Activated gamma-delta T cell (primary cell): ENCODE measurements at places on chromosomes 4 and X.

- DNase-seq = no peak
Measured at GRCh38 chrX:120446498-120446897, 22.6 kb downstream of the LAMP2 start.

GRCh38 chr4:42732776-42733175 is 75.9 kb upstream of the ATP8A1 start:
- DNase-seq = no peak

DNA sequence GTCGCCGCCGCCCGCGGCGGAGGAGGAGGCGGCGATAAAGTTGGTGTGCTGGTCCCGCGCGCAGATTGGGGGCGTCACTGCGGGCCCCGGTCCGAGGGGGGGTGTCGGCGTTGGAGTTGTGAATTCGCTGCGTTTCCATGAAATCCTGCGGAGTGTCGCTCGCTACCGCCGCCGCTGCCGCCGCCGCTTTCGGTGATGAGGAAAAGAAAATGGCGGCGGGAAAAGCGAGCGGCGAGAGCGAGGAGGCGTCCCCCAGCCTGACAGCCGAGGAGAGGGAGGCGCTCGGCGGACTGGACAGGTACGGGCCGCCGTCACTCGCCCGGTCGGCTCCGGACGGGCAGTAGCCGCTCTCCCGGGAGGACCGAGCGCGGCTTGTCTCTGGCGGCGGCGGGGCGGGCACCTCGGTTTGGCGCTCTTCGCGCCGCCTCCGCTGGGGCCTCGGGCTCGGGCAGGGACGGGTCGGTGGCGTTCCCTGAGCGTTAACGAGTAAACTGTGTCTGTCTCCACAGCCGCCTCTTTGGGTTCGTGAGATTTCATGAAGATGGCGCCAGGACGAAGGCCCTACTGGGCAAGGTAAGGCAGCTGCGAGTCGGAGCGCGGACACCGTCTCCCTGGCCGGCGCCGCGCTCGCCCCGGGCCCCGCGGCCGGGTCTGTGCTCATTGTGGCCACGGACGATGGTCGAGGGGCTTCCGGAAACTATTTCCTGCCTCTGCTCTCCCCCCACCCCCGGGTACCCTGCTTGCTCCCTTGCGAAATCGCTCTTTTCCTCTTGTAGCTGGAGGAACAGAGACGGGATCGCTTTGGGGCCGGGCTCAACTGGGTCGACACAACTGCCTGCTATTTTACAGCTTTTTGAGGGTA is 658 bp downstream of the KDM6A start:
- peak; percentile 59 for DNase-seq

DNA sequence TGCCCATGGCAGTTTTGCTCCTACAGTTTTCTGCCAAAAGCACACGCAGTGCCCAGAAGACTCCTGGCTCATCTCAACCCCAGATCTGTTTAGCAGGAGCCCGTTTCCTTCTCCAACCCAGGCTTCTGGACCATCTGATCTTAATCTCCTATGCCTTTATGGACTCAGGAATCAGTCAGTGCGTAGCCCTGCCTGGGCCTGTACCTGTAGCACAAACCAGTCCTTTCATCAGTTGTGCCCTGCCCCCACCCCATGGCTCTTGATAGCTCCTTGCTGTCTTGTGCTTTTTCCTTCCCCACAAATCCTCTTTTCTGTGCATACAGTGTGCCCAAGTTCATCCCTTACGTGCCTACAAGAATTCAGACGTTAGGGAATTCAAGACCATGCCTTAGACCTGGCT is 1.5 kb downstream of the ZNF718 start:
- DNase-seq = no peak

GRCh38 chrX:154873329-154873728 is 12.8 kb upstream of the F8A1 start:
- DNase-seq = no peak

DNA sequence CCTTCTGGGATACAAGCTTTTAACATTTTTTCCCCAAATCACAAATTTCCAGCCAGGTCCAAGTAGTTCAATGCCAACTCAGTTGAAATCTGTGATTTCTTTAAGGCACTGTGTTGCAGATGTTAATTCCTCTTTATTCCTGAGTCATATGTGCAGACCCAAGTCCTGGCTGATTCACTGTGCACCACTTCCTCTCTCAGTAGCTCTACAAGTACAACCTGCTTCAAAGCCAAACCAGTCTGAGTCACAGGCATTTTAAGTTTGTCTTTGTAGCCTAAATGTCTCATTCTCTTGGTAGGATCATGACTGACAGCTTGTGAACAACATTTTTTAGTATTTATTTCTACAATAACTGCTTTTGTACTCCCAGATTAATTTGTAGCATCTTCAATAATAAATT is 165.6 kb upstream of the S100G start:
- DNase-seq = no peak

DNA sequence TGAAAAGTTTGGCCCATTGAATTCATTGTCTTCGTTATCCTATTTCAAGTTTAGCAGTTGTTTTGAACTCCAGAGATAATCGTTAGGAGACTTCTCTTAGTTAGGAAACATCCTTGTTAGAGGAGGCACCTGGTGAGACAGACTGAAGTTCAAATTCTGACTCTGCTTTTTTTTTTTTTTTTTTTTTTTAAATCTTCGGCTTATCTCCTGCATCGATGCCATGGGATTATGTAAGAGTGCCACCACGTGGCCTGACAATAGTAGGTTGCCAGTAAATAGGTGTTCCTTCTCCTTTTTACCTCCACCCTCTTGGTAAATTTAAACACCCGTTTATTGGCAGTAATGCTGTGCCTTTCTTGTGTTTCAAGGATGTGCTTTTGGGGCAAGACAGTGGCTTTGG is 149.3 kb downstream of the SOWAHB start:
- no peak for DNase-seq

DNA sequence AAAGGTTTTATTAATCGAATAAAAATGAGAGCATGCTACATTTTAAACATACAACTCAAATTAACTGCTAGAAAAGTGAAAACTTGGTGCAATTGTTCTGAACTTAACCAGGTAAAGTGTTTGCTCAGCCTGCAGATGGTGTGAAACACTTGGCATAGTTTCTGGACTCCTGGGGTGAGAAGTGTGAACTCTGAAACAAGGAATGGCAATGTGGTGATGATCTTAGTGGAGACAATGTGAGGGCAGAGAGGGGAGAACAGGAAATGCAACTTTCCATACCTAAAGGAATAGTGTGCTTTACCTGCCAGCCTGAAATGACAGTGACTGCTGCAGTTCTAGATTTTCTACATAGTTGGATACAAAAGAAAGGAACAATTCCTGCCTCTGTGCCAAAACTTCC is 57.4 kb downstream of the CCSER1 start:
- DNase-seq = no peak

GRCh38 chr4:8364141-8364540 is 76.4 kb downstream of the ACOX3 start:
- DNase-seq = no peak

DNA sequence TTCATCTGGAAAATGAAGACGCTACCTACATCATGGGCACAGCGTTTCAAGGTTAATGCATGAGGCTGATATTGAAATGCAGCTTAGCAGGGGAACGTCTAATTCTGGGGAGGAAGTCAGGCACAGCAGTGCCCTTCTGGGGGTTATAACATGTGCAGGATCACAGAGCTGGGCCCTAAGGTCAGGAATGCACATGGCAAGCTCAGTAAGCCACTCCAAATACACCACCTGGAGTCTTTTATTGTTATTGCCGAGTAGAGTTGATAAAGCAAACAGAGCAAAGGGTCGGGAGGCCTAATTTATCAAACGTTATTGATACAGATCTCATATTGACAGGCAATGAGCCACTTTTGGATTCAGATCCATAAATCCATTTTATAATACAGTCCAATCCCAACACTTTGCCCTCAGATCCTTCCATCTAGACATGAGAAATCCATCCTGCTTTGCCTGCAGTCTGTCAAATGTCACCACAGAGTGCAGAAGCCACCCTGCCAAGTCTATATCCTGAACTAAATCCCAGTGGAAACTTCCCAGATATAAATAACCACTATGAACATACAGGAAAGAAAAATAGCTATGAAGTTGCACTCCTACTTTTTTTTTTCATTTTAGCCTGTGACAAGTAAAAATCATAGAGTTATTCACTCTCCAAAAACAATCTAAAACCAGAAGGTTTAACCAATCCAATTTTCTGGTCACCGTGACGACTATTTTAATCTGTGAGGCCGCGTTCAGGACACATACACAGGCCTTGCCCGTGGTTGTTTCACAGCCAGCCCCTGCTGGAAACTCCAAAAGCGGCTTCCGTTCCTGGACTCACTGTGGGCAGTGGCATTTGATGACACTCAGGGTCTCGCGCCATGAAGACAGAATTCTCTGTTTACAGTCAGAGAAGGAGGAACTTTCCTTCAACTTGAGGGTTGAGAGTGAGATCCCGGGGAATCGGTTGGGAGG is 335.4 kb downstream of the DHX15 start:
- no peak for DNase-seq

- DNase-seq = no peak
Measured at GRCh38 chr4:44257461-44257860, 191.1 kb downstream of the KCTD8 start.

GRCh38 chrX:111652719-111653118 is 28.3 kb upstream of the ALG13 start:
- no peak for DNase-seq

DNA sequence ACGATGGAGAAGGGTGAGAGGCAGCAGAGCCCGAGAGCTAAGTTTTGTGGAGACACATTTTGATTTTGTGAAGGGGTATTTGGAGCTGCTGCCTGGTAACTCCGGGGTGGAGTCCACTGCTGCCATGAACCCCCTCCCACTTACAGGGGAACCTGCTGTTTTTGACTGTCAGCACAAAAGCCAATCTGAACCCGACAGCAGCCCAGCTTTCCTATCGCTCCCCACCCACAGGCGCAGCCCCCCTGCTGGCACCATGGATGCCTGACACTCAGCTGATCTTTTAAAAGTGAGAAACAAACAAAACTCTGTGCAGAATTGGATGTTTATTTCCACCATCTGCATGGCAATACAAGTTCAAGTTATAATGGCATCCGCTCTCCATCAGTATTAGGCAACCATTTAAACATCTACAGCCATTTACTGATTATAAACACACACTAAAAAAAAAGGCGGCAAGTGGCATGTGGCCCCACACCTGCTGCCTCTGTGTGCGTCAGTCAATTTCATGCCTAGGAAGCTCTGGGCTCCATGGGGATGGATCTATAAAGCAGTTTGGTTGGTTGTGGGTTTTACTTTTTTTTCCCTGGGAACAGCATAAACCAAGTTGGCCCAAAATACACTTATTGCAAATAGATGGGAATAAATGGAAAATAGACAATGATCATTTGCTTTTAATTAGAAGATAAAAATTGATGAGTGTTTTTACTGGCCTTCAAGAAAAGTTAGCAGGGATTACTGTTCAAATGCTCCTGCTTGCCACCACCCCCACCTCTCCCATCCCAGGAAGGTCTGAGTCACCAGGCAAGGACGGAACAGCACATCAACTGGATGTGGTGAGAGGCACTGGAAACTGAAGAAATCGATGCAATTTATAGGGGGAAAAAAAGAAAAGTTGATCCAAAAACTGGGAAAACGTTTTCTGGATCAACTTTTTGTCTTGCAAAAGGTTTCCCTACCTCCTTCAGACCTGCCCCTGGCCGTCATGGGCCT is 46.0 kb downstream of the SEPSECS start:
- DNase-seq = no peak

GRCh38 chr4:170526471-170526870 is 436.7 kb upstream of the AADAT start:
- DNase-seq = no peak

DNA sequence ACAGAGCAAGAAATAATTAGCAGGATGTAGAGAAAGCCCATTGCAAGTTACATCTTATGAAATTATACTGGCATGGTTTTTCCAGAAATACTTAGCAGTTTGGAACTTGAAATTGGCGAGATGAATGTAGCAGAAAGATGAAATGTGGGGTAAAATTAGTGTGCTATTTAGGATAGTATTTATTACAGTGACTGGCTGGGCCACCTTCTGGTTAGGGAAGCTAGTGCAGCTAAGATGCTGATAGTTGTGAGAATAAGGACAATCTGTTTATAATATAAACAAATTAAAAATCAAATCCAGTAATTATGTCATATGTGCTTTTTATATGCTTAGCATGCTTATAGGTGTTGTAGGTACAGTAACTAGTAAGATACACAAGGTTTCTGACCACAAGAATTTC is 74.8 kb downstream of the IL15 start:
- no peak for DNase-seq

DNA sequence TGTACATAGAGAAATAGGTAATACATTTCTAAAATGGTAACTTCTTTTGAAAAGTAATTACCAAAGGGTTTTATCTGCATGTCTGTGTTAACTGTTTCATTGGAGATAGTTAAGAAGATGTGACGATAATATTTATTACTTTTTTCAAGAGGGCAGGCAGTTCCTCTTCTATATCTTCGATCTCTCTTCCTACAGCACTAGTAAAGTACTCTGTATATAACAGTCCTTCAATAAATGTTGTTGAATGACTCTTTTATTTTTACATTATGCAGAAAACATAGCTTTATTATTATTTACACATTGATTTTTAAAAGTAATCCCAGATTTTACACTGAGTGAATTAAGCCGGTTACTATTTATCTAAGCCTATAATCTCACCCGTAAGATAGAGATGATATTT is 51.8 kb downstream of the TMPRSS11E start:
- no peak for DNase-seq

DNA sequence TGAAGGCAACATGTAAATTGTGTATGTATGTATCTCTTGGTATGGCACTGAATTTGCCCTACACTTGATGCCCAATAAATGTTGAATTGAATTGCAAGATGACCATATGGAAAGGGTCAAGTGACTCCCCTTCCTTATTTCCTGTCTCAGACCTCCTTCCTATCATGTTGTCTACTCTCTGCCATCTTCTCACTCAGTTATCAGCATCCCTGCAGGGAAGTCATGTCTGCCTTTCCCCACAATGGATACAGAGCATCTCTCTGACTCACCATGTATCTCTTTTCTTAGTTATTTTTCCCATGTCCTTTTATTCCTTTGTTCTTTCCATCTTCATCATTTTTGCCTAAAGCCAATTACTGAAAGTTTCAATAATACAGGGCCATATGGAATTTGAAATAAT is 22.5 kb downstream of the BMX start:
- no peak for DNase-seq

GRCh38 chr4:114636192-114636935 is 37.8 kb downstream of the UGT8 start:
- no peak for DNase-seq

DNA sequence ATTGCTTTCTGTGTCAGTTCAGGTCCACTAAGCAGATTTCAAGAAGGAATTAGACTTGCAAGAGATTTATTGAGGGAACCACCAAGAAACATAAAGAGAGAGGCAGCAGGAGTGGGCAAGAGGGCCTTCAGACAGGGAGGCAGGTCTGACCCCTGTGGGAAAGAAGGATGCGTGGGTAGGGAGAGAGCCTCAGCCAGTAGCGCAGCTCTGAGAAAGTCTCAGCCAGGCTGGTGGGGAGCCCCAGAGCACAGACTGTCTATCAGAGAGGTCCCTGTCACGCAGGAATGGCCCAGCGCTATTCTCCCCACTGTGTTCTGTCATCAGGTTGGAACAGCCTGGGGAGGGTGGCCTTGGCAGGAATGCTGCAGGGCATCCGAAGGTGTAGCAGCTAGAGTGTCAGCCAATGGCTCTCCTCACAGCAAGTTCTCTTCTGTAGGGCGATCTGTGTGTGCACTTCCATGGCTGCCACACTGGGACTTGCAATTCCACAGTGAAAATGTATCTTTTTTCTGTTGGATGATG is 48.0 kb downstream of the OTC start:
- DNase-seq = no peak

- DNase-seq = no peak
Measured at GRCh38 chr4:78592088-78592783, 40.7 kb downstream of the ANXA3 start.

GRCh38 chr4:141158219-141158618 is 24.9 kb upstream of the RNF150 start:
- no peak for DNase-seq

- no peak for DNase-seq
Measured at GRCh38 chr4:159444678-159445077, 341.8 kb downstream of the RAPGEF2 start.
